ENCODE measurements at places on chromosomes 12 and 14. TPM values are rescaled to one million over a fixed set of nuclear protein-coding genes. Genes with fewer than 3 reads are reported as not detected.

DNA sequence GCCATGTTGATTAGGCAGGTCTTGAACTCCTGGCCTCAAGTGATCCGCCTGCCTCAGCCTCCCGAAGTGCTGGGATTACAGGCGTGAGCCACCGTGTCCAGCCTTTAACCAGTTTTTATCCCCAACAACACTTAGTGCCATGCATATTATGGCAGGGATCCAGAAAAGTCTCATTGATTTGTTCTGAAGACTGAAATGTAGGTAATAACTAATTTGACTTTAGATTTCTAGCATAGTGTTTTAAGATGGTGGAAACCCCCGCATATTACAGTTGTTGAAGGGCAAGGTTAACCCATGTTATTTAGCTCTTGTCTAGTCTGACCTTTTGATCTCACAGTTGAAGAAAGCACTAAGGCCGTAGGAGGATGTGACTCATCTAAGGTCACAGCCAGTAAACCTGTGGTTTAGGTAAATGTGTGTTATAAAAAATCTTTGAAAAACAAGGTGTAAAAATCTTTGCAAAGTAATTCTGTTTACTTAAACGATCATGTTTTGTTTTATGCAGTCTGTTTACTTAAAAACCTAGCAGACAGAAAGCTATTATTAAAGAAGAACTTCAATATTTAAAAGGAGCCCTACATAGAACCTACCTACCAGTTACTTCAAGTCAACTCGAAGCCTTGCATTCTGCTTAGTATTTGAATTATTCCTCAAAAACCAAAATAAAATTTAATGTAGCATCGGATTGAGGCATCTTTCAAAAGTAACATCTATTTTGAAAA is 24.8 kb downstream of the BICDL1 start:
- H3K27ac ChIP-seq, result no peak overlapping the region
- peaks cover 3% of the 10 kb centered on the region for H3K27me3 ChIP-seq
- no peak for DNase-seq
- H3K4me1 ChIP-seq, result no peaks in the 10 kb centered on the region
- H3K36me3 ChIP-seq, result no peaks in the 10 kb centered on the region

DNA sequence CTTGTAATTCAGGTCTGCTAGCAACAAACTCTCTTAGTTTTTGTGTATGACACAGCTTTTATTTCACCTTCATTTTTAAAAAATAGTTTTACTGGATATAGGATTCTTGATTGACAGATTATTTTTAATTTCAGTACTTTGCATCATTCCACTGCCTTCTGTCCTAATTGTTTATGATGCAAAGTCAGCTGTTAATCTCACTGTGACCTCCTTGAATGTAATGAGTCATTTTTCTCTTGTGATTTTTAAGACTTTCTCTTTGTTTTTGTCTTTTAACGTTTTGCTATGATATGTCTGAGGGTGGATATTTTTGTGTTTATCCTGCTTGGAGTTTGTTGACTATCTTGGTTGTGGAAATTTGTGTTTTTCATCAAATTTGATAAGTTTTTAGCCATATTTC is 126.3 kb upstream of the FBXO33 start:
- no peak overlapping the region for H3K4me3 ChIP-seq
- no peak for DNase-seq
- no peak overlapping the region for H3K27ac ChIP-seq
- no peaks in the 10 kb centered on the region for H3K27me3 ChIP-seq

GRCh38 chr12:42761601-42762350 is 172.2 kb upstream of the PRICKLE1 start:
- H3K27ac ChIP-seq, result no peak overlapping the region
- no peaks in the 10 kb centered on the region for H3K27me3 ChIP-seq
- no peaks in the 10 kb centered on the region for H3K36me3 ChIP-seq
- H3K4me1 ChIP-seq, result peaks cover 18% of the 10 kb centered on the region

DNA sequence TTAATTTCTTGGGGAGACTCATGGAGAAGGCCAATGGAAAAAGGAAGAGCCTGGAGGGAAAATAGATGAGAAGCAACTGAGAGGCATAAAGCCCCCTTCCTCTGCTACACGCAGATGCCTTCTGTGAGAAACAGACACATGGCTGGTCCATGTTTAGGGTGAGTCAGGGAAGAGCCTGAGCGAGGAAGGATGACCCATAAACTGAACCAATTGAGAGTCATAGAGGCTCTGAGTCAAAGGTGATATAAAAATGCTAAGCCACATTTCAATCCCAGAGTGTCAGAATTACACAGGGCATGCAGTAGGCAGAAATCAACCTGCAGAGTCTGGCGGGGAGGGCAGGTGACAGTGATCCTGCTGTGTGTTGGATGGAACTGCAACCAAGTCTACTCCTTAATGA is 30.1 kb upstream of the NEDD1 start:
- no peaks in the 10 kb centered on the region for H3K36me3 ChIP-seq
- no peaks in the 10 kb centered on the region for H3K27me3 ChIP-seq
- no peak overlapping the region for H3K4me3 ChIP-seq
- no peaks in the 10 kb centered on the region for H3K4me1 ChIP-seq
- H3K27ac ChIP-seq, result no peak overlapping the region

The POTEM gene
- total RNA-seq, result not detected

- no peak overlapping the region for H3K27ac ChIP-seq
- H3K4me3 ChIP-seq, result no peak overlapping the region
- no peak for DNase-seq
- H3K27me3 ChIP-seq, result no peaks in the 10 kb centered on the region
Observed at GRCh38 chr12:12977231-12977630, 22.8 kb downstream of the HEBP1 start.

- no peaks in the 10 kb centered on the region for H3K27me3 ChIP-seq
- no peaks in the 10 kb centered on the region for H3K36me3 ChIP-seq
- no peak overlapping the region for H3K27ac ChIP-seq
- no peaks in the 10 kb centered on the region for H3K4me1 ChIP-seq
- H3K4me3 ChIP-seq, result no peak overlapping the region
Observed at GRCh38 chr12:130880411-130880885, 8.6 kb downstream of the RAN start.

- H3K4me3 ChIP-seq, result no peak overlapping the region
- no peak overlapping the region for H3K27ac ChIP-seq
- H3K27me3 ChIP-seq, result peaks cover 4% of the 10 kb centered on the region
Observed at GRCh38 chr12:2486796-2487195, 308.0 kb upstream of the FKBP4 start.

The CSRNP2 gene
- total RNA-seq, result 25.5 TPM

- H3K36me3 ChIP-seq, result no peaks in the 10 kb centered on the region
- H3K4me3 ChIP-seq, result no peak overlapping the region
- no peak overlapping the region for H3K27ac ChIP-seq
- no peaks in the 10 kb centered on the region for H3K4me1 ChIP-seq
Observed at GRCh38 chr12:59980476-59980875, 384.6 kb downstream of the SLC16A7 start.
